ENCODE measurements at places on chromosomes 2 and 18. TPM values are rescaled to one million over a fixed set of nuclear protein-coding genes. Genes with fewer than 3 reads are reported as not detected.

SAG gene
- not detected for total RNA-seq

CPO gene
- 0.32 TPM for total RNA-seq

IL1F10 gene
- not detected for total RNA-seq

VIT gene
- 16.2 TPM for total RNA-seq

CRACDL gene
- 6.8 TPM for total RNA-seq

LRATD1 gene
- total RNA-seq = 3.1 TPM

LONRF2 gene
- 19.2 TPM for total RNA-seq

GREB1L gene
- 3.3 TPM for total RNA-seq

SKOR2 gene
- not detected for total RNA-seq

SLC30A3 gene
- total RNA-seq = 0.24 TPM

MARCHF4 gene
- not detected for total RNA-seq

NYAP2 gene
- total RNA-seq = not detected

NPPC gene
- 0.93 TPM for total RNA-seq

METTL5 gene
- 57.3 TPM for total RNA-seq

- peak; percentile 86 for DNase-seq
Measured at GRCh38 chr2:181457741-181458425, 697 bp downstream of the ITGA4 start.

- DNase-seq = no peak
Measured at GRCh38 chr2:29469961-29470360, 354.7 kb downstream of the CLIP4 start.

DNA sequence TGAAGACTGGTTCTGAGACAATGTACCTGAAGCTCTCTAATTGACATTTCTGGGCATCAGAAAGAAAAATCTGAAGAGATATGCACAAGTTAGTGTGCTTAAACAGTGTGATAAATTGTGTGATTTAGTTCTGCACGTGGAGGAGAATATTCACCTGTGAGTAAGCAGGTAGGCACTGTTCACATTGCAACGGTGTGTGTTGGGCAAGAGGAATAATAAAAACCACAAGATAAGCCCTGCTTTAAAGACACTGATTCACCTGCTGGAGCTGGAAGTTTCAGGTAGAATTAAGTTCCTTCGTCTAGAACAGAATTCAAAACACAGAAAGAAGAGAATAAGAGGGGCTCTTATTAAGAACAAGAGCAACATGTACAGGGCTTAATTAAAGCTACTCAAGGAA lies 864.3 kb upstream of the SOX11 start:
- no peak for DNase-seq

DNA sequence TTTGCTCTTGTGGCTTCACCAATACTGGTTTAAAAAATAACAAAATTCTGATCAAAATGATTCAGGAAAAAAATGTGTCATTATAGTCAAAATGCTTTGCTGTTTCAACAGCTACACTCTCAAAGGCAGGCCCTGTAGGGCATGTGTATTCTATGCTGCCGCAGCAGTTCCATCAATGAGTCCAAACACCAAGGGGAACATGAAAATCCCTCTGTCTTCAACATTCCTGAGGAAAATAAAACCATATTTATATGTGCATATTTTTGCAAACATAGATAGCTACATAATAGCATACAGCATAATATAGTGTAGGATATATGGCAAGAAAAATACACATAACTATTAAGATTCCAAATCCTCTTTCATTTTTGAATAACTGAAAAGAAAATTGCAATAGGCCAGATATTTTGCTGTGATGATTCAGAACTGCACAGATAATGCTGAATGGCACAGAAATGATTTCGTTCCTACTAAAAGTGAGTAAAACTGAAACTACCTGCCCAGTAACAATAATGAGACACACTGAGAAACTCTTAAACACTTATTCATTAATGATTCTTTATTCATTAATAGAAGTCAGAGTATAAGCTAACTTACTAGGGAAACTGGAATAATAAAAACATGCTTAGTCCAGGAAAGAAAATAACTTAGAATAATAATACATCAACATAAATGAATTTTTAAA lies 343.8 kb downstream of the SUCLG1 start:
- no peak for DNase-seq

GRCh38 chr18:5975111-5976002 lies 80.0 kb upstream of the TMEM200C start:
- no peak for DNase-seq

GRCh38 chr18:53937037-53937436 lies 287.4 kb downstream of the MBD2 start:
- DNase-seq = no peak

GRCh38 chr2:238027058-238027457 lies 33.7 kb upstream of the SCLY start:
- no peak for DNase-seq

DNA sequence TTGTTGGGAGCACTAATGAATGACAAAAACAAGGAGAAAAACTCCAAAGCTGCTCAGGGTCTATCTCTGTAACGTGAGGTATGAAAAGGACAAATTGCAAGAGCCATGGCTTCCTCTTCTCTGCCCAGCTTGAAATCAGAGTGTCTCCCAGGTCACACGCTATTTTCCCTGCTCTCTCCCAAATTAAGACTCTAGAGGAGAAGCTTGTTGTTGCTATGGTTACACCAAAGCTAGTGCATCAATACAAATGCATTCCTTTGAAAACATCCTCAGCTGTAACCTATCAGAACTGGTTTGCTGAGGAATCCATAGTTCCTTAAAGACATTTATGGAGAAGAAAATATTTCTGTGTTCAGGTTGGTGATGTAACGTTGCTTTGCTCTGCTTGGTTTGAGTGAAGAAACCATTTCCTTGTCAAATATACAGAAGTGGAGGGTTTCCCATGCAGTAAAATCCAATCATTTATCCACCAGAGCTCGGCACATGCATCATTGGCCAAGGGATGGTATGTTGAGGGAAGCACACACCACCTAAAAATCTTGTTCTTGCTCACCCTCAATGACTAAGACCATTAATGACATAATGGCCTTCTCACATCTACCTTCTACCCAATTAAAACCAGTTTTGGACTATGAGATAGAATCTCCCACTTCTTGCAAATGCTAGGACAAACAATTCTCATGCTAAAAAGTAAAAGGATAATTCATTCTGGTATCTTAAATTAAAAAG lies 2135.6 kb upstream of the CELF4 start:
- DNase-seq = no peak

DNA sequence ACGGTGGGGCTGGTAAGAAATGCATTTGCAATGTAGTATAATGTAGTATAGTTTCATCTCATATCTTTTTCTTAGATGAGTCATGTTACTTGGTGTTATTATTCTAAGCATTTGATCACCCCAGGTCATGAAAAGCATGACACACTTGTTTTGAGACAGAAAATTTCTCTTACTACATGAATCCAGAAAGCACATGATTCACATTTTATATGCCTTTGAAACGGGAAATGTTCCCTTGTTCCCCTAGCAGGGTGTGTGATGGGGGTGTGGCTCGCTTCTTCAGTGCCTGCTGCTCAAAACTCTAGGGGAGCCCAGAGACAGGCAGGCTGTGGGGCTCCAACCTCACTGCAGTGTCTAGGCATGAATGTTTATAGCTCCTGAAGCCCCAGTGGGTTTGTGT lies 116.0 kb upstream of the RAB27B start:
- DNase-seq = no peak

GRCh38 chr18:22018366-22018765 lies 151.0 kb upstream of the GATA6 start:
- DNase-seq = no peak

- DNase-seq = no peak
Measured at GRCh38 chr2:176552501-176553135, 283.4 kb downstream of the MTX2 start.

- no peak for DNase-seq
Measured at GRCh38 chr2:190860985-190861680, 19.5 kb upstream of the GLS start.

DNA sequence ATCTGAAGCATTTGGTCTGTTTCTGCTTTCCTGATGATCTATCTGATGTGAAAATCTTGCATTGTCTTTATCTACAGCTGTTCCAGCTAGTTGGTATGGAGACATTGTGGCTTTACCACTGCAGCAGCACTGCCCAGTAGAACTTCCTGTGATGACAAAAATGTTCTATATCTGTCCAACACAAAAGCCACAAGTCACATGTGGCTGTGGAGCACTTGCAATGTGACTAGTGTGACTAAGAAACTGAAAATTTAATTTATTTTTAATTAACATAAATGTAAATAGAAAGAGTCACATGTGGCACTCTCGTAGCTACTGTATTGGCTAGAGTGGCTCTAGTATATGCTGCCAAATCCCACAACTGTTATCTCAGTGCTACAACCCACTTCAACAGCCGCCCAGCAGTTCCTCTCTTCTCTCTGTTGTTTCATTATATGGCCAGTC lies 425.7 kb downstream of the SETBP1 start:
- DNase-seq = no peak

DNA sequence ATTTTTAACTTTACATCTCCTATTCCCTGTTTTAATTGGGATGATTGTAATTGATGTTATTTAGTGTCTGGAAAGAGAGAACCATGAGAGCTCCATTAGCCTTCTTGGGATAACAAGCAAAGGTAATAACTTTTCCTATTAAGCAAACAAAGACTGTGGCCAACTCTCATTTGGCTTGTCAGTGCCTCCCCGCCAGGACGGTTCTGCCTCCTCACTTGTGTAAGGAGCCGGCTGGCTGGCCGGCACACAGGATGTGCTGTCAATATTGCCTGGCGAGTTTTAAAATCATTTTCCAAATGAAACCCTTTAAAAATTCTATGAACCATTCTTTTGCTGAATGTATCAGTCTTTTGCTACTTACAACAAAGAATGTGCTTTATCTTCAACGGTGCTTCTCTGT lies 898.3 kb downstream of the CPS1 start:
- DNase-seq = peak; percentile 61

DNA sequence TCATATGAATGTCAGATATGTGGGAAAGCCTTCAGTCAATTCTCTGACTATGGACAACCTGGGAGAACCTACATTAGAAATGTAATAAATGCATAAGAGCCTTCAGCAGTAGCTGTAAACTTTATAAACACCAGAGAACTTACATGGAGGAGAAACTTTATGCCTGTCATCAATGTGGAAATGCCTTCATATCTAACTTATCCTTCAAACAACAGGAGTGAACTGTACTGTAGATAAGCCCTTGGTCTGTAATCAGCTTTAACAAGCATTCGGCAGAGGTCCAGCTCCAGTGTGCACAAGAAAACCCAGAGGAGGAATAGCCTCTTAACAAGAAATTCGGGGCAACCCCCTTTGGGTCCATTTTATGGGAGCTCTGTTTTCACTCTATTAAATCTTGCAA lies 14.8 kb upstream of the UXS1 start:
- DNase-seq = no peak

- no peak for DNase-seq
Measured at GRCh38 chr2:66093371-66093770, 341.6 kb upstream of the MEIS1 start.

DNA sequence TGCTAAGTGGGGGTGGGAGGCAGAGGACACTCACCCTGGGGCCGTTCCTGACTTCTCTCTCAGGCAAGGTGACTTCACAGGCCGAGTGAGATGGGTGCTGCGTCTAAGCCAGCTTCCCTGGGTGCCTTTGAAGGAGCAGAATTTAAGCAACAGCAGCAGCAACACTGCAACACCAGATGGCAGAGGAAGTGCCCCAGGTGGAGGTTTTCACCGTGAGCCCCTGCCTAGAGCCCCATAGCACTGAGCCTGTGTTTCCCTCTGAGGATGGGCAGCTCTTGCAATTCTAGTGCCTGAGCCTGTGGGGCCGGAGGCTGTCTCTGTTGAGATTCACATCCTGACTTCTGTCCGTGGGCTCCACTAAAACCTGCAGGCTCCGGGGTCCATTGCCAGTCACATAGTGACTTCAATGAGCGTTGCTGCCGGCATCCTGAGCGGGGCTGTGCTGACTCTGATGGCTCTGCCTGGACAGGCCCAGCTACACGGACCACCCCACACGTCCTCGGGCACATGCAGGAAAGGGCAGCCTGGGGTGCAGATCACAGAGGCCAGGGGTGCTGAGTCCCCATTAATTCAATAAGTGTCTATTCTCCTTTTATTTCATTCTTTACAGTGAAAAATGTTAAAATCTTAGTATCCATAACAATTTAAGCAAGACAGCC lies 218.8 kb downstream of the SNTG2 start:
- no peak for DNase-seq

DNA sequence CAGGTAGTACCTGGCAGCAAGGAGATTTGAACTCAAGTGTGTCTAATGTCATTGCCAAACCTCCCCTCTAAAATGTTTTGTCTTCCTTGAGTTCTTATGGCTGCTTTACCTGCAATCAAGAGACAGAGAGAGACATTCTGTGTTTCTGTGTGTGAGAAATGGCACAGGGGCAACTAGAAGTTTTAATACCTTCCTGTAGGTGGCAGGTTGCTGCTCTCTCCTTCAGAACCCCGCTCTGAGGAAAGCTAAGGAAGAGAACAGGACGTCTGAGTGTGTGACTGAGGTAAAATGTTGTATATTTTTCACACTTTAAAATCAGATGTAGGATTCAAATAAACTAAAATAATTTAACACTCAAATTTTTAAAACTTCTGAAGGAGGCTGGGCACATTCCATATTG lies 19.2 kb downstream of the DTNA start:
- no peak for DNase-seq

DNA sequence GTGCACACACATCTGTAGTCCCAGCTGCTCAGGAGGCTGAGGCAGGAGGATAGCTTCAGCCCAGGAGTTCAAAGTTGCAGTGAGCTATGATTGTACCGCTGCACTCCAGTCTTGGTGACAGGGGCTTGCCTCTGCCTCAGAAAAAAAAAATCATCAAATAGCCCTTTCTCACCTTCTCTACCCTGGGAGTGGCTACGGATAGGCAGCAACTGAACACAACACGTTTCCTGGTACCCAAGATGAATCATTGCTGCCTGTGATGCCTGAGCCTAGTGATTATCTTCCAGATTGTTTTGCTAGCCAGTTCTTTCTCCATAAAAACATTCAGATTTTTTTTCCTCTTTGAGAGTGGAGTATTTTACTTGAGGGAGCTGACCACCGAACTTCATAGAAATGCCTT lies 13.5 kb downstream of the INPP4A start:
- no peak for DNase-seq

DNA sequence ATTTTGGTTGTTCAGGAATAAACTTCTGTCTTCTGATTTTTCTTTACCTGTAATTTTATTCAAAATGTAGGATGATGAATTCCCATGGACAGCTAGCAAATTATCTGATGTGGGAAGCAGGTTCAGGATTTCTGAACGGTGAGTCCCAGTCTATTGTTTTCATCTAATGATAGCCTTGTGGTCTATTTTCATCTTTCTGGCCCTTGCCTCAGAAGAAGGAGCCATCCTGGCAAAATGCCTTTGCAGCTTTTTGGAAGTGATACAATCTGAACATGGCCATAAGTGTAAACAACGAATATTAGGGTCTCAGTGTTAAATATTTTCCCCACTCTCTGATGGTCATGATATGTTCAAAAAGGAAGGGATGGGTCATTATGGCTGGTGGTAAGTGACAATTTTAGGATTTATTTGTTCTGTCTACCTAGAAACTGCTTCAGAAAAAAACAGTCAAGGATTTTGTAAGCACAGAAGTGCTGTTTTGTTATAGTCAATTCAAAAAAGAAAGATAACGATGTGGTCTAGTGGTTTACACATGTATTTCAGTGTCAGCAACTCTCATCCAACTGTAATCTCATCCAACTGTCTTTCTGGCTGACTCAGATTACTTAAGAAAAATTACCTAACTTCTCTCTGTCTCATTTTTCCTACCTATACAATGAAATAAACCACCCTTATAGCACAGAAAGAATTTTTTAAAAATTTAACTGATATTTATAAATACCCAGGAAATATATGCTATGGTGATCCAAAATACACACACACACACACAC lies 272.6 kb upstream of the ERBB4 start:
- DNase-seq = no peak

GRCh38 chr2:45533771-45534170 lies 77.3 kb downstream of the SRBD1 start:
- no peak for DNase-seq

GRCh38 chr2:104790901-104791495 lies 62.9 kb upstream of the POU3F3 start:
- no peak for DNase-seq

All from posterior vena cava (tissue), 2 donors.